ENCODE measurements at places on chromosomes 3 and 15.

DNA sequence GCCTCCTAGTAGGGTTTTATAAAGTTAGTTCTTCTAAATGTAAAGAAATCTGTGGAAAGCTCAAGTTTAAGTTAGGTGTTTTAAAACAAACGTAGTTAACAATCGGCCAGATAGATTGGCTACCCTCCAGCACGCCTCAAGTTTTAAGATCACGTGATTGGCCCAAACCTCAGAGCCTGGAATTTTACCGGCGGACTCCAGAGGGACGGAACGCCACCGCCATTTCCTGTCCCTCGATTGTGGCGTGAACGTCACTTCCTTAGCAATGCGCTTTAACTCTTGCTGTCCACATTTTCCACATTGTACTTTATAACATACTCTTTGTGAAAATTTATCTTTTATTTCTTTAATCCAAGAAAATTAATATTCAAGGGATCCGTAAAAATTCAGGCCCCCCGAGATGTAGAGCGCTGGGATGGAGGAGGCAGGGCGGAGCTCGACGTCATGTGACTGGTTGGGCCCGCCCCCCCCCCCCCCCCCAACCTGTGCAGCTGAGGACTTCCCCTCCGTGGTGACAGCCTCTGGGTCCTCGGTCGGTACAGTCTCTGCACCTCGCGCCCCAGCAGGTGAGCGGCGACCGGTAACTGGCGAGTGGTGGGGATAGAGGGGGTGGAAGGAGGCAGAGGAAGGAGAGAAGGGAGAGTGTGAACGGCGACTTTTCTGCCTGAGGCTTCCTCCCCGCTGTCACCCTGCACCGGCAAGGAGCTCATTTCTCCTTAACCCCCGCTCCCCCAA, at the start of gene ATP6V1A:
Gene ATP6V1A (plus strand): TSS at position 488 of the 735 bp plus-strand sequence. CDS start 31,719 bp downstream, outside the sequence.
- no peak for DNase-seq
- peak within 1 kb of the TSS; percentile 100 for H3K27ac ChIP-seq
- peak within 1 kb of the TSS; percentile 99 for H3K4me3 ChIP-seq
- H3K4me1 ChIP-seq: peaks cover 52% of the 10 kb centered on the region
- no peaks in the 10 kb centered on the region for H3K36me3 ChIP-seq

- H3K27me3 ChIP-seq: peaks cover 23% of the 10 kb centered on the region
- peaks cover 47% of the 10 kb centered on the region for H3K4me1 ChIP-seq
- no peak overlapping the region for H3K27ac ChIP-seq
- H3K4me3 ChIP-seq: peak overlapping the region; percentile 62
Observed at GRCh38 chr15:96360581-96361308, 30.2 kb downstream of the NR2F2 start.

GRCh38 chr3:101495552-101495951, 17.5 kb downstream of the SENP7 start:
- H3K27me3 ChIP-seq: no peaks in the 10 kb centered on the region
- H3K4me3 ChIP-seq: no peak overlapping the region
- H3K36me3 ChIP-seq: peaks cover 14% of the 10 kb centered on the region
- DNase-seq: no peak
- H3K27ac ChIP-seq: no peak overlapping the region

DNA sequence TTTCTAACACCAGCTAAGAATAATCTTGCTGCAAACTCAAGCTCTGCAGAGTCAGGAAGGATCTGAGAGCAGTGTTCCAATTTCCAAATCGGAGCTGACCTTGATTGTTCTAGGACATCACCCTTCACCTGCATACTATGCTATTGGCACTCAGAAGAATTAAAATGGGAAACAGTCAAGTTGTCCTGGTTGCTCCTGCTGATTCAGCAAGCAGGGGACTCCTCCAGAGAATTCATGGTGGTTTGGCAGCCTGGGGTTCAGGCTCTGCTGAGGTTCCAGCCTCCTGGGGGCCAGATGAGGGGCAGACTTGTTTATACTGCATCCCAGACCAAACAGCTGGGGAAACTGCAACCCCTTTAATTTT, 213.7 kb upstream of the ADAMTS9 start:
- no peak overlapping the region for H3K27ac ChIP-seq
- no peak overlapping the region for H3K4me3 ChIP-seq
- no peaks in the 10 kb centered on the region for H3K27me3 ChIP-seq
- no peaks in the 10 kb centered on the region for H3K36me3 ChIP-seq
- DNase-seq: no peak

- no peaks in the 10 kb centered on the region for H3K27me3 ChIP-seq
- DNase-seq: no peak
- H3K4me3 ChIP-seq: no peak overlapping the region
- peaks cover 5% of the 10 kb centered on the region for H3K4me1 ChIP-seq
- H3K27ac ChIP-seq: no peak overlapping the region
- H3K36me3 ChIP-seq: peaks cover 13% of the 10 kb centered on the region
Observed at GRCh38 chr3:183069086-183069485, 30.2 kb downstream of the MCCC1 start.

Data from chondrocyte (in vitro differentiated cells).